A549 treated with DMSO at 1 μM for 4 hours (cell line): ENCODE measurements at places on chromosomes 16 and 17. TPM values are rescaled to one million over a fixed set of nuclear protein-coding genes. Genes with fewer than 3 reads are reported as not detected.

Gene LRRC37A
- total RNA-seq, result 0.40 to 1.1 TPM (median 0.78 TPM) in 5 replicates

Gene FSCN2
- total RNA-seq, result 0.45 to 1.4 TPM (median 1.1 TPM) in 5 replicates

Gene PLEKHH3
- total RNA-seq, result 16.0 to 20.7 TPM (median 16.6 TPM) in 5 replicates

Gene RUNDC3A
- total RNA-seq, result 0.18 to 0.71 TPM (median 0.69 TPM) in 5 replicates
